ENCODE measurements at places on chromosomes 3 and 15.

DNA sequence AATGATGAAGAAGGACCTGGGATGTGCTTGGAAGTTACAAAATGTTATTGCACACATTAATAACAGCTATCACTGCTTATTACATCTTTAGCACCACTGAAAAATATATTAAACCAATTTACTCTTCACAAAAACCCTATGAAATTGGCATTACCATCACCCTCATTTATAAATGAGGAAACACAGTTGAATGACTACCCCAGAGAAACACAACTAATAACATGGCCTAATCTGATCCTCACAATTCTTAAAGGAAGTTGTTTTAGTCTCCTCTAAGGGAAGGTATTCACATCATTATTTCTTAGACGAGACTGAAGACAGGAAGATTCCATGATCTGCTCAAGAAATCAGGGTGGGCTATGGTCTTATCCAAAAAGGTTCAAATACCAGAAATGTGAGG lies 35.9 kb downstream of the INO80 start:
- DNase-seq: no peak

- DNase-seq: peak; percentile 71
Observed at GRCh38 chr3:54538346-54538745, 389.5 kb downstream of the LRTM1 start.

- DNase-seq: no peak
Observed at GRCh38 chr15:61081027-61081322, 148.1 kb downstream of the RORA start.

- no peak for DNase-seq
Observed at GRCh38 chr3:101687142-101687931, 819 bp upstream of the RPL24 start.

DNA sequence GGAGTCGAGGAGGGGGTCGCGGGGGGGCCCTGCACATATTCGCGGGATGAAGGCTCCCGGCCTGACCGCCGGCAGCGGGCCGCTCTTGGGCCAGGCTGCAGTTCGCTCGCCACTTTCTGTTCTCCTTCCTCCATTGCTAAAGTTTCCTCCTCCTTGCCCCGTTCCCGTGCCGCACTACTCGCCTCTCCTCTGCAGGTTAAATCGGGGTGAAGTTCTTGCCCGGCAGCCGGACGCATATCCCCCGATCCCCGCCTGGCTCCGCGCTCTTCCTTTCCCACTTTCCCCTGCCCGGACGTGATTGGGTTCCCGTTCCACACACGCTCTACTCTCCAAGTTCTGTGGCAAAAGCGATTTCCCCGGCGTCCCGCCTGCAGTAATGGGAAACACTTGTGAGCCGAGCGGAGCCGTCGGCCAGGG lies 556 bp downstream of the CRYBG3 start:
- peak; percentile 68 for DNase-seq

GRCh38 chr3:187900993-187901755 lies 155.9 kb upstream of the BCL6 start:
- DNase-seq: no peak

DNA sequence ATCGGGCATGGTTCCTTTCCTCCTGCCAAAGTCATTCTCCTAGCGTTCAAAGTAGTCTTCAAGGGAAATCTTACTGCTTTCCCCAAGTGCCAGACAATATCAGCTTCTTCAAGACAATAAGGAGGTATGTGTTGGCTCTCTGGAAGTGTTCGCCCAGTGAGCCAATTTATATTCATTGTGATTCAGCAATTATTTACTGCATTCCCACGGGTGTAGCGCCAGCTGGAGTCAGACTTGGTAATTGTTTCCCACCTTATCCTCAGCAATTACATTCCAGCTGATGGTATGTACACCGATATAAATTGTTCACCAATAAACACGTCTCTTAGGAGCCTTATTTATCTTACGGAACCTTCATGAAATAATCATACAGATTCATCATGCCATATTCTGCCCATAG lies 103.6 kb upstream of the CTNNB1 start:
- no peak for DNase-seq

- peak; percentile 91 for DNase-seq
Observed at GRCh38 chr3:120469440-120469839, 18.6 kb upstream of the FSTL1 start.

- DNase-seq: no peak
Observed at GRCh38 chr3:194586836-194587235, 46.4 kb downstream of the TMEM44 start.

DNA sequence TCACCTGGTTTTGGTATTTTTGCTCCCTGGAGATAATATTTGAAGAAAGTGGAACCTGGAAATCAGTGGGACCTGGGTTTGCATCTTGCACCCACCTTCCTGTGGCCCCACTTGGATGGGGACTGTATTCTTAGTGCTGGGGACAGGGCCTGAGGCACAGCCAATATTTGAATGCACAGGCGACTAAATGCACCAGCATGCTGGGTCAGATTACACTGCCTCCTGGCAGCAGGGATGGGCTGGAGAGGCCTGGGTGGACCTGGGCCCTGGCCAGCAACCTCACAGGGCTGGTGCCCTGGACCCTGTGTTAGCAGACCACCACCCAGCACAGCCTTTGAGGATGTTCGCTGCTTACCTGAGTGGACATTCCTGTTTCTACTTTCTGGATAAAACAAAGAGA lies 10.5 kb downstream of the ITIH4 start:
- DNase-seq: peak; percentile 21

GRCh38 chr15:64112073-64112772 lies 16.4 kb downstream of the SNX1 start:
- DNase-seq: no peak

GRCh38 chr3:12999147-13000140 lies 73.8 kb downstream of the IQSEC1 start:
- no peak for DNase-seq

GRCh38 chr3:27728195-27729087 lies 6.3 kb upstream of the EOMES start:
- peak; percentile 96 for DNase-seq

DNA sequence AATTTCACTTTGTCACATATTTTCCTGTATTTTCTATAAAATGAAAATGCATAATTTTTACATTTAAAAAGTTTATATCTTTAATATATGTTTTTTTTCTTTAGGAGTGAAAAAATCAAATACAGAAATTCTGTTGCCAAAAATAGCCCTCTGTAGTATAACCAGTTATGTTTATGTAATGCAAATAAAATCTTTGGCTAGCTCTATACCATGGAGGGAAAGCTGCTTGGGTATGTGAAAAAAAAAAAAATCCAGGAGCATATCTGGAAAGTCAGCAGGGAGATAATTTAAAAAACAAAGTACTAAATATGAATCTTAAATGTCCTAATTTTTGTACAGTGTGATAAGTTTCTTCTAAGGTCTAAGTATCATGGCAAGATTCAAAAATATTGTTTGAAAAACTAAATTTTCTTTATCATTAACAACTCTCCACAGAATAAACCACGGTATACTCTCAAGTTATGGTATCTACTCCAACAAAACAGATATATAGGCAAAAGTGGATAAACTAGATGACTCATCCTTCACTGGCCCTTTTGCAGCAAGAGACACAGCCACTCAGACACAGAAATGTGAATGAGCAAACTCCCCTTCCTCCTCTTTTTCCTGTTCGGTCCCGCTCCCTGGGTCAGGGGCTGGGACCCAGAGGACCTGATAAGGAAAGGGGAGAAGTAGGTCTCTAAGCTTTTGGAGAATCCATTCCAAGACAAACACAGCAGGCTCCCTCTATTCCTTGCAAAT lies 66.6 kb downstream of the PDZRN3 start:
- DNase-seq: peak; percentile 38

GRCh38 chr3:179606534-179607085 lies 2.0 kb downstream of the NDUFB5 start:
- DNase-seq: no peak

DNA sequence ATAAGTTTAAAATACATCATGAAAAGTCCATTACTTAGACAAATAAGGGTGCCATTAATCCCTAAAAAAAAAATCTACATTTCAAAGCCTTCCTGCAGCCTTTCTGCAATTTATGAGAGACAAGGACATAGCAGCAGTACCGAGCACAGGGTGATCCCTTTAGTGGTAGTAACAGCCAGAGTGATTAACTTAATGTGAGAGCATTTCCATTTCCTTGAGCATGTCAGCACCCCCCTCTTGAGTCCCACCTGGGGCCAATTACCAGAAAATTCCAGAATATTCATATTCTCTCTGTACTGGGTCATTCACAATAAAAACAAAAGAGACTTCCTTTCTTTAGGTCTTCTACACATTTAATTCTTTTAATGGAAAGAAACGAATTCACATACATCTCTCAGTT lies 546.9 kb upstream of the CCDC54 start:
- DNase-seq: peak; percentile 80

DNA sequence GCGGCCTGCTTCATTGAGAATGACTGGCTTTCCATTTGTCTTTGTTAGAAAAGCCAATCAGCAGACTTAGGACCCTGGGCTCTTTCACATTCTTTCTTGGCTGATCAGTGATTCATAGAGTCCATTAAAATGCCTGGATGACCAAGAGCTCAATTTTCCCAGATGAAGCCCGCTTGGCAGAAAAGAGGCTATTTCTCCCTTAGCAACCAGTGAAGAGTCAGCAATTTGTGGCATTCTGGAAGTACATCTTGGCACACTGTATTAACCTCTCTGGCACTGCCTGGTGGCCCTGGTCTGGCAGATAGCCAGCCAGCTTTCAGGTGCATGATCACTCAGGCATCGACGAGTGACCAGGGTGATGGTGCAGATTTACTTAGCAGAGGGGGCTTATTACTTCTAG lies 145.7 kb upstream of the PLAAT1 start:
- no peak for DNase-seq

DNA sequence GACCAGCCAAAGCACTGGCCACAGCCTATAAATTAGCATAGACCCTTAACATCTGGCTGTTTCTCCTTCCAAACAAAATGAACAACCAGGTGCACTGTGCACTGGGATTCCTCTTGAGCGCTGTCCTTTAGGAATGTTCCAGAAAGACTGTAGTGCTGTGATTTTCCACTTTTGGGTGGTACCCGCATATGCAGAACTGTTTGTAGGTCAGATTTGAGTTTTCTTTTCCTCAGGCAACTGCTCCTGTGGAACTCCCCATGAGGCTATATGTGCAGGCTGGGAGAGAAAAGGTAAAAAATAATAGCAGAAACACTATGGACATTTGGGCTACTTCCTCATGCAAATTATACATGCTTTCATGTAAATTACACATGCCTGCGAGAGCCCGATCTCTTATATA lies 139.1 kb downstream of the CHST2 start:
- DNase-seq: no peak

DNA sequence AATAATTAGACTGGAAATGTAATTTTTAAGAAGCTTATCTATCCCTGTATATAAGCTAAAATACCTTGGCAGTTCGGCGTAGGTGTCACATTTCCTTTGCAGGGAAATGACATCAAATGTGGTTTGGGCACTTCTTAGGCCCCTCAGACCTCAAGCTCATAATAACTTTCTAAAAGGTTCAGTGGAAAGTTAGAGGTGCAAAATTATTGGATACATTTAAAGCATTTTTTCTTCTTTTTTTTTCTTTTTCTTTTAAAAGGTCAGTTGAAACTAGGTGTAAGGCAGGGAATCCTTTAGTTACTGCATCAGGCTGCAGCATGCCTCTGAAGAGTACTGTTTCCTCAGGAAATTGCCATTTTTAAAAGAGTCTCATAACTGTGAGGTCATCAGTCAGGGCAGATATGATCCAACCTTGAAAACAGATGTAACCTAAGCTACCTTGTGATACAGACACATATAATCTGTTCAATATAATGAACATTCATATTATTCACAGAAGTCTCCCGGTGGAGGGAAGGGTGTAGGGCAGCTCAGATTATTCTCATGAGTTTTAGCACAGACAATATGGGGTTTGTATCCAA lies 4.8 kb downstream of the SACM1L start:
- DNase-seq: no peak

DNA sequence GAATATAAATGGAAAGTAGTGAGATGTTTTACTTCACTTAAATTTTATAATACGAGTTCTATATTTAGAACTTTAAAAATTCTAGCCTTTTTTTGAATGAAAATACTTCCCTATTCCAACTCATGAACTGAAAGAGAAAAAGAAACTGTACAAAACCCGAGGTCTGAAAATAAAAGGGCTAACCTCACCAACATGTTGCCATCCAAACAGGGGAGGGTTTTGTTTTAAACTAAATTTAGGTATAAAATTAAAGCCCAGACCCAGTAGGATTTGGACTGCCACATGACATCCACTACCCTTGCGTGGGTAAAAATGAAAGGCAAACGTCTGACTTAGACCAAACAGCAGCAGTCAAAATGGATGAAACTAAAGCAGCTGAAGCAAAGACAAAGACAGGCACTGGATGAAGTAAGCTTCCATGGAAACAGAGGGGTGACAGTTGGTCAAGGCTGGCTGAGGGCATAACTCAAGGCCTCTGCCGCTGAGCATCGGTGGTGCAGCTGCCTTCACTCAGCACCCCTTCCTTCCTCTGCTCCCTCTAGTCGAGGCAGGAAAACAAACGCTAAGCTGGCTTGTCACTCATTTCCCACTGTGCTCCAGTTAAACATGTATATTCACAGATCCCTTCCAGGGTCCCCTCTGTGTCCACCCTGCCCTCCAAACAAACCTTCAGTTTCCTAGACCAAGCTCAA lies 58.1 kb downstream of the TM4SF4 start:
- no peak for DNase-seq

GRCh38 chr3:48186631-48187300 lies 1.5 kb downstream of the CDC25A start:
- DNase-seq: no peak

- no peak for DNase-seq
Observed at GRCh38 chr15:39181056-39181747, 399.7 kb upstream of the THBS1 start.

GRCh38 chr3:24167429-24167828 lies 222.3 kb downstream of the NR1D2 start:
- DNase-seq: no peak

- DNase-seq: peak; percentile 9
Observed at GRCh38 chr15:38562278-38562677, 2.3 kb downstream of the RASGRP1 start.

DNA sequence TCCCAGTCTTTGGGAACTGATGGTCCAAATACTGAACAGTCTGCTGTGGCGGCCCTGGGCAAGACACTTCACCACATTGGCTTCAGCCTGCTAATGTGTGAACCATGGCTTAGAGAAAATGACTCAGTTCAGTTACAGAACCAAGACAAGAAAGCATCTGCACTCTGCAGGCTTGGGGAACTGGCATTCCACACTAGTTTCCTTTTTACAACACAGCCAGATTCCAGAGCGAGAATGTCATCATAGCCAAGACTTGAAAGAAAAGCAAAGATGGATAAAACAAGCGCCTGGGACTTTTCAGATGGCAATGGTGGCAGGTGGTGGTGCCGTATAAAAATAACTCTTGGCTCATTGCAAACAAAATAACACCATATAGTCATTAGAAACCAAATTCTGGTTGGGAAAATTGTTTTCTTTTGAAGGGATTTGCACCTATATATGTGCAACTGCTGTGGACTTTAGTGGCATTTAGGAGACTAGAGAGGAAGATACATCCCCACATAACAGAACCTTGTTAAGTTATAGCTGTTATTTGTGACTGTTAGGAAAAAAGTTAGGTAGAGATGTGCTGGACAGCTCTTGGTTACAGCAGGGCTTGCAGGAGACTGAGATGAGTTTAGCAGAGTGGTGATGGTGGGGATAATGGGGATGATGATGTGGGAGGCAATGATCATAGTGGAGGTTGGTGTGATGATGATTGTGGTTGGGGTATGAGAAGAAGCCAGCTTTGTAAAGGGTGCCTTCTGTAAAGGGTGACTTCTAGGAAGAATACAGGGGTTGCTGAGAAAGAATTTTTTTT lies 273.6 kb downstream of the THRB start:
- peak; percentile 54 for DNase-seq

GRCh38 chr15:81029414-81030300 lies 28.9 kb downstream of the TLNRD1 start:
- no peak for DNase-seq

Data from GM23338 (cell line).